ENCODE measurements at places on chromosomes 4 and X.

DNA sequence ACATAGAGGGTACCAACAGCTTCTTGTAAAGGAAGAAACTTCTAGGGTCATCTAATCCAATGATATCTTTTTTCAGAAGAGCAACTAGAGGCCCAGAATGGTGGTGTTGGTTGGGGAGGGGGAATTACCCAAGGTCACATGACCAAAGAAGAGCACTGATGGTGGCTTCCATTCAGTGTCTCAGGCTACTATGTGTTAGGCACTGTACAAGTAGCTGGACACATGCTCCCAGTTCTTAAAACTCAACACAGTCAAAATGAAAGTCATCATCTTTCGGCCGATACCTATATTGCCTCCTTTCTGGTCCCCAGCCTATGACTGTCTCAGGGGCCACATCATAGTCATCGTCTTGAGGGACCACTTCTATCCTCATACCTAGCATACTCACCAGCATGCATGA lies 88.1 kb downstream of the ARHGAP6 start:
- DNase-seq: no peak

GRCh38 chr4:2901186-2901585 lies 57.5 kb downstream of the ADD1 start:
- no peak for DNase-seq

GRCh38 chrX:42028109-42028508 lies 104.8 kb upstream of the CASK start:
- DNase-seq: no peak

DNA sequence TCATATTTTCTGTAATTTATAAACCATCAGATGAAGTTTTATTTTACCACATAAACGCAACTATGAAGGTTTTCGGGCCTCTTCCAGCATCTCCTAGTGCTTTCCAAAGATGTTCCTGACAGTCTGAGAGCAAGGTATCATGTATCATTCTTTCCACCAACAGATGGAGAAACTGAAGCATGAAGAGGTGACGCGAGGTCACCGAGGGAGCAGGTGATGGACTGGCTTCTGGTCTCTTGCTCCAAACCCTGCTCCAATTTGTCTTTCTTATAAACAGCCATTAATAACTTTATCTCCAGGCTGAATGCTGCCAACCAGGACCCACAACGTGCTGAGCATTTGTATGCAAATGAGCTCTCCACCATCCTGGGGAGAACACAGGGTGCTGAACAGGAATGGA lies 86.3 kb upstream of the MAML3 start:
- DNase-seq: no peak

- DNase-seq: no peak
Measured at GRCh38 chr4:165462009-165462408, 83.2 kb downstream of the CPE start.

- DNase-seq: no peak
Measured at GRCh38 chrX:106159861-106160282, 8.2 kb upstream of the PWWP3B start.

GRCh38 chrX:131764216-131764615 lies 220.3 kb downstream of the OR13H1 start:
- no peak for DNase-seq

- DNase-seq: no peak
Measured at GRCh38 chr4:52853351-52853750, 8.8 kb upstream of the RASL11B start.

- no peak for DNase-seq
Measured at GRCh38 chrX:48676893-48677270, 6.7 kb upstream of the WAS start.

- DNase-seq: no peak
Measured at GRCh38 chrX:5644776-5645175, 583.9 kb downstream of the NLGN4X start.

DNA sequence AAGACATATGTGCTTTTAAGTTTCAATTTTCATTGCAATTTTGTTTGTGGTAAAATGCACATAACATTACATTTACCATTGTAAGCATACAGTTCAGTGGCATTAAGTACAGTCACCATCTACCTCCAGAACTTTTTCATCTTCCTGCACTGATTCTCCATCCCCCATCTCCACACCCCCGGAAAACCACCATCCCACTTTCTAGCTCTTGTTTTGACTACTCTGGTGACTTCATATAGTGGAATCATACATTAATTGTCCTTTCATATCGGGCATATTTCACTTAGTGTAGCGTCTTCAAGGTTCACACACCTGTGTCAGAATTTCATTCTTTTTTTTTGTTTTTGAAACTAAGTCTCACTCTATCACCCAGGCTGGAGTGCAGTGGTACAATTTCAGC lies 143.5 kb downstream of the GPR143 start:
- DNase-seq: no peak

GRCh38 chr4:10162341-10163000 lies 45.9 kb upstream of the WDR1 start:
- DNase-seq: no peak

GRCh38 chrX:6384371-6384770 lies 150.5 kb downstream of the VCX3A start:
- no peak for DNase-seq

DNA sequence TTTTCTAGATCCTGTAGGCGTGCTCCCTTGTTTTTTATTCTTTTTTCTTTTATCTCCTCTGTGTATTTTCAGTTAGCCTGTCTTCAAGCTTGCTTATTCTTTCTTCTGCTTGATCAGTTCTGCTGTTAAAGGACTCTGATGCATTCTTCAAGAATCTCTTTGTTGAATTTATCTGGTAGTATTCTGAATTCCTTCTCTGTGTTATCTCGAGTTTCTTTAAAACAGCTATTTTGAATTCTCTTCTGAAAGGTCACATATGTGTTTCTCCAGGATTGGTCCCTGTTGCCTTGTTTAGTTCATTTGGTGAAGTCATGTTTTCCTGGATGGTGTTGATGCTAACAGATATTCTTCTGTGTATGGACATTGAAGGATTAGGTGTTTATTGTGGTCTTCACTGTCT lies 15.3 kb downstream of the RAB33B start:
- no peak for DNase-seq

- DNase-seq: no peak
Measured at GRCh38 chr4:73345399-73345975, 58.6 kb upstream of the ALB start.

DNA sequence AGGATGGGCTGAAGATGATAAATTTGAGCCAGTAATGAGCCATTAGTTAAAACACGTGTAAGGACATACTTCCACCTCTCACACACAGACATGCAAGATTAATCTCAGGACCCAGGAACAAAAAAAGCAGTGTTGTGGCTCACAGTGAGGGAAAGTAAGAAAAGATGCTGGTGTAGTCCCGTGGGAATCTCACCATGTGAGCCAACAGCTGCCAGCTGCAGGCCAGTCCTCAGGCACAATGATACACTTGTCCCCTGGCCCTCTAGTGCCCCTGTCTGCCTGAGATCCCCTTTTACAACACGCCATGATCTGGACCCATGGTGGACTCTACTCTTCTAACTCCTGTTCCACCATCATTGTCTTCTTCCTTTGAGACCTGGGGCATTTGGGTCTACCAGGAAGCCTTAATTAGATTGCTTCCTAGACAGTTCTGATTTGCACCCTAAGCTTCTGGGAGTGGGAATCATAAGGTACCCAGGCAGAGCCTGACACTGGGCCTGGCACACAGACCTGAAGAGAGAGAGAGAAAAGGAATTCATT lies 194.7 kb downstream of the STIM2 start:
- no peak for DNase-seq

DNA sequence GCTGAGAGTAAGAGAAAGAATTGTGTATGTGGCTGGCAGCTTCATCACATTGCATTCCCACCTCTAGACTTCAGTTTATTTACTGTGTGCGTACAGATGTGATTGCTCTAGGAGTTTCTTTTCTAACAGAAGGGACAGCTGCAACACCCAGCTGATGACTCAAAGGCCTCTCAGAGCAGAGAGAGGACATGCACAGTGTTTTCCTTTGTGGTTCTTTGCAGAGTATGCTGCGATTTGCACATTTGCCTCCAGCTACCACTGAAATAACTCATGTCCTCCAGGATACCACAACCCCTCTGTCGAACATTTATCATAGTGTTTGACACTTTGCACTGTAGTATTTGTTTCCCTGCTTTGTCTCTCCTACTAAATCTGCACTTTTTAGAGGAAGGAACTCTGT lies 294.1 kb downstream of the STIM2 start:
- DNase-seq: no peak

- no peak for DNase-seq
Measured at GRCh38 chr4:119046263-119046662, 89.4 kb upstream of the MYOZ2 start.

DNA sequence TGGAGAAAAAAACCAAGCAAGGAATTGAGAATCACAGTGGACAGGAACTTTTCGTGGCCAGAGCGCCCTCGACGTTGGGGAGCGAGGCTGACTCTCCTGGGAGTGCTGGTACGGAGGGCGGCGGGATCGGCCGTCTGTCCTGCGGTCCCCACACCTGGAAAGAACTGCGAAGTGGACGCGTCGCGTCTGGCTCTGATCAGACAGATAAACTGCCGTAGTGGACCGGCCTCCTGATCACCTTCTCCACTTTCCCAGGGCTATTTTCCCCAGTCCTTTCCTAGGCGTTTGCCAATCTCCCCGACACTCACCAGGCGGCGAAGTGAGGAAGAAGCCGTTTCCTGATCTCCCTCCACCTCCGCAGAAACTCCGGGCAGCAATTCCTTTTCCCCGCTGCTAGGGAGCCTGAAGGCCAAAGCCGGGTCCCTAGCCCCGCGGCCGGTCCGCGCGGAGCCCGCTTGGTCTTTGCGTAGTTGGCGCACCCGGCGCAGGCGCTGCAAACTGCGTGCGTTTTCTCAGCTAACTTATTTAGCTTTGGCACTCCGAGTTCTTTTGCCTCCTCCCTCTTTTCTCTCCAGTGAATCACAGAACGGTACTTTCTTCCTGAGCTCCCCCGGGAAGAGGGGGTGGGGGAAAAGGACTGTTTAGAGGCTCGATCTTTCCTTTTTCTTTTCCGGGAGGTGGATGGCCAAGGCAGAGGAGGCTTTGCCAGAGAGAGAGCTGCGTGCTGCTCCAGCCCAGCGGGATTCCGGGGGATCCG lies at the start of gene ARSJ:
ARSJ (minus strand) TSS at position 500 of the 757 bp plus-strand sequence. CDS start 813 bp downstream, outside the sequence.
- DNase-seq: no peak

GRCh38 chr4:118585015-118585414 lies 100.2 kb upstream of the METTL14 start:
- no peak for DNase-seq

- no peak for DNase-seq
Measured at GRCh38 chrX:87805829-87806490, 288.4 kb downstream of the KLHL4 start.

- no peak for DNase-seq
Measured at GRCh38 chrX:73448379-73448778, 1.5 kb downstream of the CDX4 start.

- DNase-seq: no peak
Measured at GRCh38 chrX:31847773-31848172, 775.9 kb upstream of the FTHL17 start.

GRCh38 chrX:54447461-54447860 lies 7.3 kb downstream of the TSR2 start:
- DNase-seq: no peak

DNA sequence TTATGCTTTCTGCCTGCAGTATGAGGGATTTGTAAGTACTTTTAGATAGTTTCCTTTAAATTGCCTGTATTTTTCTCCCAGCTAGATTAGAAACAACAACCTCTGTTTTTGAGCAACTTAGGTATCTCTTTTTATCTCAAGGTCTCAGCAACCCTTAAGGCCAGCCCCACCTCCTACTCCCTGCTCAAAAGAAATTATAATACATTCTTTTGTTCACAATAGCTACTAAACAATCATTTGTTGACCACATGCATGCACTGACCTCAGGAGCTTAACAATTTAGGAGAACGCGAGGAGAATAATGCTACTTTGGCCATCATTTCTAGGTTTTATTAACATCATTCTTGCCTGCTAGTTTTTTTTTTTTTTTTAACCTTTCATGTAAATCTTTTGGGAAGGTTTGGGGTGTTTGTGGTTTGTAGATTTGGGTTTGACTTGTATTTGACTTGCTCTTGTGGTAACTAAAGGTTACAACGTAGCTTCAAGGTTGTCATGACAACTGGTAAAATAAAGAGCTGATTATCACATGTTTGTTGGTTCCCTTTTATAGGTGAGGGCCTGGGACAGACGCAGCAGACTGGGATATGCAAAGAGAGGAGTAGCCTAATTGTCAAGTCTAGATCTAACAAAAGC lies 145.4 kb upstream of the PLAC1 start:
- DNase-seq: peak; percentile 67

GRCh38 chr4:48259748-48260147 lies 9.9 kb downstream of the TEC start:
- no peak for DNase-seq

DNA sequence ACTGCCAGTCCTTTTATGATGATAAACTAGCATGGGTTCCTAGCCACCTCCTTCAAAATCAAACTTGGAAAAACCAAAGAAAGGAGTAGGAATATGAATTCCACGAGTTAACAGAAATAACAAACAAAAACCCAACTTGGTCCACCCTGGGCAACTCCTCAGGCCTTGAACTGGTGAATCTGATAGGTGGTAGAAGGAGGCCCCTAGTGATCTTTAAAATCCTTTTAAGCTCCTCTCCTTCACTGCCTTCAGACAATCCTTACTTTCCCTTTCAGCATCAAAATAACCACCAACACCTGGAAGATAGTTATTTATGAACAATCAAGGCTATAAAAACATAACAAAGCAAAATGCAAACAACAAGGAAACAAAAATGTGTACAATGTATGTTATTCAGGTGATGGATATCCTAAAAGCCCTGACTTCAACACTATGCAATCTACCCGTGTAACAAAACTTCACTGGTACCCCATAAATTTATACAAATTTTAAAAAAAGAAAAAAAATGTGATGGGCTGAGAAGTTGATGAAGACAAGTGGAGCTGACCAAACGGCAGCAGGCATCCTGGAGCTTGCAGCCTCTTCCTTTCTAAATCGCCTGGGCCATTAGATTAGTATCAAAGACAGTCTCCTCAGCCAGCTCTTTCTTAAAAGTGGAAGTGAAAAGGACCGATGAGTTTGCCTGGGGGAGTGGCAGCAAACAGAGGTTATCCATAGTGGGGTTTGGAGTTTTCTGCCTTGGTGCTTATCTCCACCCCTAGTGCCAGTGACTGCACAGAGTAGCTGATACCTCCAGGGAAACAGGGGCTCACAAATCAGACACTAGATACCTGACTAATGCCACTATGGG lies 179.6 kb downstream of the TMA16 start:
- DNase-seq: no peak
